ENCODE measurements at places on chromosomes 4 and X.

GRCh38 chr4:8331575-8331955 is 62.0 kb downstream of the HTRA3 start:
- no peak for DNase-seq

- DNase-seq: no peak
Measured at GRCh38 chr4:109574443-109574850, 14.4 kb downstream of the MCUB start.

DNA sequence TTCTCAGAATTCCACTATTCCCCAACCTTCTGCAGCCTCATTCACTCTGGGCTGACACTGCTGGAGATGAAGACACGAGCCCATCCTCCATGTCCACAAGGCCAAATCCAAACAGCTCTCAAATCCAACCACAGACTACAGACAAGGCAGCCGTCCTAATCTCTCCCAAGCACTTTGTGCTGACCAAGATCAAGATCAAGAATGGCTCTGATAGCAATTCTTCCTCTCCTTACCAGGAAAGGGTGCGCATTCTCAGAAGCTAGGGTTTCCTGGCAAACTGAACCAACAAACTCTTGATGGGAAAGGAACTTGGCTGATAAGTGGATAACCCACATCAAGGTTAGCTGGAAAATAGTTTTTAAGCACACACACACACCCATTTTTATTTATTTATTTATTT is 26.5 kb downstream of the RELL1 start:
- DNase-seq: no peak

- DNase-seq: no peak
Measured at GRCh38 chr4:140937866-140938265, 181.7 kb upstream of the TBC1D9 start.

DNA sequence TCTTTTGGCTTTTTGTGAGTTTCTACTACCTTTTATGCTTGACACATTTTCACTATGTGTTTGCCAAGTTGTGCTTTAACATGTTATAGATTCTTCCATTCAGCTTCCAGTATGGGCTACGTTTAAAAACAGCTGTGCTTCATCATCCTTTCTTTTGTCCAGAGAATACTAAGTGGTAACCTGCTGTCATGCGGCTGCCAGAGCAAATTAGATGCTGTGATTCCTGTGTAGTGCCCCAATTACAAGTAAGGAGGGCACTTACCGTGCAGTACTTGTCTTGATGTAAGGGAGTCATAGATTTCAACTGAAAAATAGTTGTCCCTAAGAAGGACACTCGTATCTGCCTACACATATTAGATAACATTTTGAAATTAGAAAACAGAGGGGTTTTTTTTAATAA is 531.8 kb upstream of the GALNTL6 start:
- DNase-seq: no peak

DNA sequence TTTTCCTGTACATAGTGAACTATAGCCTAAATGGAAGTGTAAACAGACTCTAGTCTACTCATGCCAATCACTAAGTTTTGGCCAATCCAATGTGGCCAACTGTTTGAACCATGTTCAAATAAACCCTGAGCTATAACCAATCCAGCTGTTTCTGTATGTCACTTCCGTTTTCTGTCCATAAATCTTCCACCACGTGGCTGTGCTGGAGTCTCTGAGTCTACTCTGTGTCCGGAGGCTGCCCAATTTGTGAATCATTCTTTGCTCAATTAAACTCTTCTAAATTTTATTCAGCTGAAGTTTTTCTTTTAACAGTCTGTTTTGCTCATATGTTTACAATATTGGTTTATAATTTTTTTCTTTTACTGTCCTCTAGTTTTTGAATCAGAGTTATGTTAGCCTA is 112.3 kb upstream of the BANK1 start:
- DNase-seq: no peak

DNA sequence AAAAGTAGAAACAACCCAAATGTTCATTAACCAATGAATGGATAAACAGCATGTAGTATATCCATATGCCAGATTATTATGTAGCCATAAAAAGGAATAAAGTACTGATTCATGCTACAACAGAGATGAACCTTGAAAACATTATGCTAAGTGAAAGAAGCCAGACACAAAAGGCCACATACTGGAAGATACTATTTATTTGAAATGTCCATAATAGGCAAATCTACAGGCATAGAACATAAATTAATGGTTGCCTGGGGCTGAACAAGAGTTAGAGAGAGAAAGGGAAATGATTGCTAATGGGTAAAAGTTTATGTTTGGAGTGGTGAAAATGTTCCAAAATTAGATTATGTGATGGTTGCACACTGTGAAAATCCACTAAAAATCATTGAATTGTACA is 44.4 kb downstream of the IL13RA2 start:
- DNase-seq: no peak

- no peak for DNase-seq
Measured at GRCh38 chr4:151417766-151418376, 8.9 kb downstream of the FHIP1A start.

DNA sequence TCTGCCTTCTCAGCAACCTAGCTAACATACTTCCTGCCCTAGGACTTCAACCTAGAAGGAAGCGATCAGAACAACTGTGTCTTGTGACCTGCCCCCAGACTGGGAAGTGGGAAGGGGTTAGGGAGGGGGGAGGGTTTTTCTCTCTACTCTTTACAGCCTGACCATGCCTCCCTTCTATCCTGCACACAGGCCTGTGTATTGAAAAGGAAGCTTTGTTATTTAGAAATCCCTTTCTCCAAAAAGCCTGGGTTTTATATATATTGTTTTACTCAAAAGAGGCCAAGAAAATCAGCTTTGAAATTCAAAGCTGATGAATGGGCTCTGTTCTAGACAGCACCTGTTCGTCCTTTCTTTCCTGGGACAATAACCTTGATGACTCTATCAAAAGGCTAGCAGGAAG is 35.2 kb upstream of the SMS start:
- no peak for DNase-seq

GRCh38 chrX:86806786-86807185 is 658.5 kb downstream of the DACH2 start:
- DNase-seq: no peak

- no peak for DNase-seq
Measured at GRCh38 chrX:19195243-19195610, 73.0 kb upstream of the ADGRG2 start.

DNA sequence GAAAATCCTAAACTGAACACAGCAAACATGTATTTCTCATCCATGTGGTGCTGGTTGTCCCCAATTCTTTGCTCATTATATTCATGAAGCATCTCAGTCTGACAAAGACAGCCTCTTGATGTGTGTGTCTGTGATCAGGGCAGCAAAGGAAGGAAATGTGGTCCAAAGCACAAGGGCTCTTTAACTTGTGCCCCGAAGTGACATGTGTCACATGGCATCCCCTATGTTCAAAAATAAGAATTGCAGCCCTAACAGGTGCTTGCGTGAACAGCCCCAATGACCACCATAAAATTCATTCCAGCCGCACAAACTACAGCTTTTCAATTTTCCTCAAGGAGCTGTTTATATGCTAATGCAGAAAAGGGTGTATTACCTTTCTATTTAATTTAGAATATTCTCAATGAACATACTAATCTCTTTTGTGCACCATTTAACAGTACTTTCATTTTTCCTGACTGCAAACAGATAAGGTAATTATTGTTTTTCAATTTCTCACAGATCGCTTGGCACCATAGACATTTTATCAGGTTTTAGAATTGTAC is 231.9 kb upstream of the CTSO start:
- no peak for DNase-seq

DNA sequence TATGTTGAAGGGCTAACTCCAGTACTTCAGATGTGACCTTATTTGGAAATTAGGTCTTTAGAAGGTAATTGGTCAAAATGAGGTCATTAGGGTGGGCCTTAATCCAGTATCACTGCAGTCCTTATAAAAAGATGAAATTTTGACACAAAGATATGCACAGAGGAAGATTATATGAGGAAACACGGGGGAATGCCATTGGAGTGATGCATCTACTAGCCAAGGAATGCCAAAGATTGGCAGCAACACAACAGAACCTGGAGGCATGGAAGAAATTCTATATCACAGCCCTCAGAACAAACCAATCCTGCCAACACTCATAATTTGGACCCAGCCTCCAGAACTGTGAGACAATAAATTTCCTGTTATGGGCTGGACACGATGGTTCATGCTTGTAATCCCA is 17.6 kb downstream of the TRIM61 start:
- no peak for DNase-seq

DNA sequence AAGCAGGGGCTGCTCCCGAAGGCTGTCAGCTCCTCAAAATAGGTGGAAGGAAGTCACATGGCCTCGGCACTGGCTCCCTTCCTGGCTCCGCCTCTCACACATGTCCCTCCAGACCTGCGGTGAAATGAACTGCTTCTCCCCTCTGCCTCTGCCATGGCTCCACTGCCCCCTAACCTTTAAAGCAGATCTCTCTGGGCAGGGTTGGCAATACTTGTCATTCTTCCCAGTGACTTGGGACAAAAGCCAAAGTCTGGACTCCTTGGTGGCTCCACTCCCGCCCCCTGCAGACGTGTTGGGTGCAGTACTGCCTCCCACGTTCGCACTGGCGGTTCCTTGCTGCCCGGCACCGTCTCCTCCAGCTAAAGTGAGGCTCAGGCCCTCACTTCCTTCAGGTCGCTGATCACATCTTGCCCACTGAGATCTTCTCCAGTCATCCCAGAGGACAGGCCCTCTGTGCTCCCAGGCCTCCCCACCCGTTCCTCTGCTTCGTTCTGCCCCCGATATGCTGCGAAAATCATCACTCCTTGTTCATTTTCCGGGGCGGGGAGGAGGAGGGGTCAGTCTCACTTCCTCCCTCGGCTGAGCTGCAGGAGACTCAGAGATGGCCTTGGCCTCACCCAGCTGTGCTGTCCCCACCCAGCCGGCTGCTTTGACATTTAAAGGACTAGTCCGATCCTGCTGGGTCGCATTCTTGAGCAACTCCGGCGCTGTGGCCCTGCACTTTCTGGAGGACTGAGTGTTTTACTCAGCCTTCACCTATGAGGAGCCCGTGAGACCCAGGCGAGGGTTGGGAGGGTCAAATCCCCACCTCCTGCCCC is 97.4 kb downstream of the PHKA2 start:
- DNase-seq: peak; percentile 70

GRCh38 chr4:82500435-82501153 is 61.2 kb downstream of the TMEM150C start:
- no peak for DNase-seq

DNA sequence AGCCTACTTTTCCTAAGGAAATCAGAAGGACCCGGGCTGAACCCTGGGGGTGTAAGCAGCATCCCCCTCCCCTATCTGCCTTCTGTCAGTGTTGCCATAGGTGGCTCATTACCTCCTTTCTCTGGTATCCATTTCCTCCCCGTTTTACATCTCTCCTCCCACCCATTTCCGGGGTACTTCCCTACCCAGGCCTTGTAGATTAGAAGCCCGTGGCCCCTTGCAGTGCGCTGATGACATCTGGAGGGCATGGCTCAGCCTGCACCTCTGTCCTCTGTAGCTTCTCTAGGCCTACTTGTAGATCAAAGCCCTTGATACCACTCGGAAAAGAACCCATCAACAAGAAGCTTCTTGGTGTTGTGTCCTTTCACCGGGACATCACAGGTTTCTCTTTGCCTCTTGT is 71.8 kb downstream of the NBDY start:
- DNase-seq: no peak

- DNase-seq: no peak
Measured at GRCh38 chrX:24485976-24486680, 21.0 kb downstream of the PDK3 start.

Measured in activated CD8-positive, alpha-beta memory T cell treated with anti-CD3 and anti-CD28 coated beads, Interleukin-2, amount 50 U/mL, for 48 hours (primary cell).